ENCODE measurements at places on chromosomes 1 and 21.

DNA sequence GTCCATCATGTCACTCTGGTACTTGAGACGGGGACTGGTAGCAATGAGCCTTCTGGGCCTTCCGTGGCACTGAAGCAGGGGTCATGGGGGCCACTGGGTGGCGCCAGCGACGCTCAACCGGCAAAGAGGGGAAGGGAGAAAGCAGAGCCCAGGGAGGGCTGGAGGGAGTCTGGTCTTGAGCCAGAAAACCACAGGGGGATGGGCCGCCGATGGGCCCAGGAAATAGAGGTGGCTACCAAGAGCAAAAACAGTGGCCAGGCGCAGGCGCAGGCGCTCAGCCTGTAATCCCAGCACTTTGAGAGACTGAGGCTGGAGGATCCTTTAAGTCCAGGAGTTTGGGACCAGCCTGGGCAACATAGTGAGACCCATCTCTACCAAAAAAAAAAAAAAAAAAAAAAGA is 21.8 kb downstream of the EXOC8 start:
- peak; percentile 41 for DNase-seq

GRCh38 chr1:207878939-207879338 is 32.0 kb downstream of the CD34 start:
- no peak for DNase-seq

DNA sequence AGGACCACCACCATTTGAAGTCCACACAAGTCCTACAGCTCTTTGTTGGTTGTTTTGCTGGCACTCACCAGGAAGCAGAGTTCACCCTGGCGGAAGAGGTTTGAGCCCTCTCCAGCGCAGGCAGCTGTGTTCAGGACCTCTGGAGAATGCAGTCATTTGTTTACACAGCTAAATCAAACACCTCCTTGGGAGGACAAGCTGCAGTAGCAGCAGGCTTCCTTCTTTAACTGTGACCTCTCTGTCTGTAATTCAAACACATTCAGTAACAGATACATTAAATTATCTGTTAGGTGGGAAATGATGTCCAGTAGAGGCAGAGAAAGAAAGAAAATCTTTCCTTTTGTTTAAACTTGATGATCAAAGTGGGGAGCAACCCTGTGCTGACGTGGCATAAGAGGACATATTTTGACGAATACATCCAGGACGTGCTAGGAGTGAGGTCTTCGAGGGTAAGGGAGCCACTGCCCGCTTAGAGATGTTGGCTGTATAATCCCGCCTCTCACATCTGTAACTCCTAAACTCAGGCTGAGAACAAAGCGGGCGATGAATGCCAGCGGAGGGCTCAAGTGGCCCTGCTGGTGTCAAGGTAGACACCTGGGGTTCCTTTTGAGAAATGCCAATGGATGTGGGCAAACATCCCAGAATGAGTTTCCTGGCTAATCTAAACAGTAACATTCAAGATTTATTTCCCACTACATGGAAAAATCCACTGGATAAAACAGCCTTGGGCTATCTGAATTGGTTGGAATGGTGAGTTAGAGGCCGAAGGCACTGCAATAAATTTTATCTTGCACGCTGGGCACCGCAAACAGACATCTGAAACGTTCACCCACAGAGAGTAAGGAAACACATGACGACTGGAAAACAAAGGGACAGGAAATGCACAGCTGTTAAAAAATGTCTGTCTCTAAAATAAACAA is 51.7 kb downstream of the ABCA4 start:
- DNase-seq: no peak

DNA sequence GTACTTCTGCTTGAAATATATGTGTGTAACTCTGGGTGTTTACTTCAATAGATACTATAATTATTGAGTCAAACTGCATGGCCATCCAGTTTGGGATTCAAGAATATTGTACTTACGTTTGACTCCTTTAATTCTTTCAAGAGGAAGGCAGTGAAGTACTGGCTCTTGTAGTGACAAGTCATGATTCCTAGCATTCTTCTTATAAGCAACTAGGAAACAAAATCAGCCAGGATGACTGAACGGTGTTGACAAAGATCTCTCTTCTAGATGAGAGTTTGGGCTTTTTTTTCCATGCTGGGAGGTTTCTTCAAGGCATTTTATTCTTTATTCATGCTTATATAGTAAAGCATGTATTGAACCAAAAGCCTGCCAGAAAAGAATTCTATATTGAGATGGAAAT is 58.3 kb downstream of the CLEC20A start:
- peak; percentile 18 for DNase-seq
